ENCODE measurements at places on chromosomes 2 and 18.

GRCh38 chr2:75862547-75862946 lies 151.8 kb upstream of the GCFC2 start:
- DNase-seq: no peak

DNA sequence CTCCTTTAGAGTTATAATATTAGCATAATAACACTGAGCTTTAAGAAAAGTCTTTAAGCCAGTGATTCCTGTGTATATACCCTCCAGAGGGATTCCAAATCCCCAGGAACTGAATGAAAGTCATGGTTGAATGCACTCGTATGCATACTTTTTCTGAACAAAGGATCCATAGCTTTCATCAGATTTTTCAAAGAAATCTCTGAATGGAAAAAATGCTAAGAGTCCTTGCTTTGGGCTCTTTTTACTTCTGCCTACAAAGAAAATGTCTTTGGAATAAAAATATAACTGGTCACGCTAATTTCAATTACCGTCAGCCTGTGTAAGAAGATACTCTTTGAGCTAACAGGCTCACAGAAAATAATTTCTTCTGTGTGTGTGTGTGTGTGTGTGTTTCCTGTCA lies 939.5 kb downstream of the ERBB4 start:
- no peak for DNase-seq

- no peak for DNase-seq
Observed at GRCh38 chr18:11887328-11888128, 20.6 kb downstream of the MPPE1 start.

GRCh38 chr2:110794951-110795350 lies 62.6 kb downstream of the ACOXL start:
- DNase-seq: no peak

- DNase-seq: no peak
Observed at GRCh38 chr2:47869859-47870595, 36.3 kb downstream of the FBXO11 start.
